ENCODE measurements at places on chromosomes 6 and 20.

- DNase-seq, result no peak
Observed at GRCh38 chr6:81806793-81807565, 54.5 kb upstream of the TENT5A start.

DNA sequence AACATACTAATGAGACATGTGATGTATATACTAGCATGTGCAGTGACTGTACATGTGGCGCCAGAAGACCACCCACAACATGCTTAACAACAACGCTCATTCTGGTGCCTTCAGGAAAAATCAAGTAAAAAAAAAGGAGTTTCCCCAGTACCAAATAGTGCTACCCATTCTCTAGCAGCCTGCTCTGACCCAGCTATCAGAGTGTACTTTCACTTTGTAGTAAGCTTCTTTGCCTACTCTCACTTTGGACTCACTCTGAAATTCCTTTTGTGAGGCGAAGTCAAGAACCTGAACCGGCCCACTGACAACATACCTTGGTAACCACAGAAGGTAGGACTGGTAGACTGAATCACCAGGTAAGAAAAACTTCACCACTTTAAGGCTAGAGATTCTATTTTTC, 1100.0 kb downstream of the GRIK2 start:
- no peak for DNase-seq

DNA sequence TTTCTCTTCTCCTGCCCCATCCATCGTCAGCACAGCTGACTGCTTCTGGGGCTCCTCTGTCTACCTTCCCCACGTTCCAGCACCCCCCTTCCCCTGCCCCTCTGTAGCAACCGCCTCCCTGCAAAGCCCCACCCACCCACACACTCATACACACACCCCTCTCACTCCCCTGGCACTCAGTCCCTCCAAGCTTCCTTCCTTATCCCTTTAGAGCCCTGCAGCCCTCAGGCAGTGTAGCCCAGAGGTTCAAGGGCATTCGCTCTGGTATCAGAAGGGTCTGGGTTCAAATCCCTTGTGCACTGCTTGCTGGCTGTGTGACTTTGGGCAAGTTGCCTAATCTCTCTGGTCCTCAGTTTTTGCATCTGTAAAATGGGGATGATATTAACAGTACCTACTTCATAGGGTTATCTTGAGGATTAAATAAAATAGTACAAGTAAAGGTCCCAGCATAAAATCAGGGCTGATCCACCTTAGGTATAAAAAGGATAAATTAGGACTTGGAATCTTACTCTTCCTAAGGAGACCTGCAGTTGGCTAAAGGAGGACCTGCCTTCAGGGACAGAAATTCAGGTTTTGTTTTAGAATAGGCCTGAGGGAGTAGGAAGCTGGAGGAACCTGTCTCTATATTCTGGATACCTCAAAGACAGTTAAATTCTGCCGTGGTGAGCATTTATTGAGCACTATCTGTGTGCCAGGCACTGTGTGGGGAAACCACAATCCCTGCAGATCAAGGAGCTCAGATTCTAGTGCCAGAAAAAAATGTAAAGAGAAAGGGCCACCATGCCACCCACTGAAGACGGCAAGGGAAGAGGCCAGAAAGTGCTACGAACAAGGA, 94.1 kb downstream of the SNX5 start:
- DNase-seq, result no peak

- no peak for DNase-seq
Observed at GRCh38 chr6:11194356-11195218, 37.9 kb downstream of the NEDD9 start.

DNA sequence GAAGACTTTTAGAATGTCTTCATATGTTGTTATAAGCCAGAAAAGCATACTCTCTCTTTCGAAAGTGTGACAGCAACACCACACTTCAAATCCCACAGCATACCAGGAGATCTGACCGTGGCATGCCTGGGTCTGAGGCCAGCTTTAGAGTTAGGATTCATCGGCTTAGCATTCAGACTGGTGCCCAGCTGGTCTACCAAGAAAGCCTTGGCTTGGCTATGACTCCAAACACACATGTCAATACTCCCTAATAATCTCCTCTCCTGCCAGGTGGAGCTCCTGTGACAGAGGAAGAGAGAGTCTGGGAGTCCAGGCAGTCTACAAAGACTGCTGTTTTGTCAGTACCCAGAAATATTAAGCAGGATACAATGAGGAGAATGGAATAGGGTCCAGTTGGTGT, 77.1 kb upstream of the MAN1A1 start:
- DNase-seq, result no peak

Data from HL-60 (cell line).